ENCODE measurements at places on chromosomes 4 and X.
A peak's percentile ranks its signal among the peaks of the same experiment; 100 is the strongest.

DNA sequence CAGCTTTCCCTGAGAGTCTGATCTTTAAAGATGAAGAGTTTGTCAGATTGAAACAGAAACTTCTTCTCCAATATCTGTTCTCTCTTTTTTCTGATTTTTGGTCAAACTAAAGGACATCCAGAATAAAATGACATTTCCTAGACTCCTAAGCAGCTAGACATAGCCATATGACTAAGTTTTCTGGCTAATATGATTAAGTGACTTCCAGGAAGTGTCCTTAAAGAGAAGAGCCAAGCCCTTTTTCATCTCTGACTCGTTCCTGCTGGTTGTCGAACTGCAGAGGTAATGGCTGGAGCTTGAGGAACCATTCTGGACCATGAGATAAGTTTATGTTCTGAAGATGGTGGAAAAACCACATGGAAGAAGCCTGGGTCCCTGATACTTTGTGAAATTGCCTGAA lies 546.0 kb downstream of the BCOR start:
- DNase-seq, result no peak

- DNase-seq, result peak; percentile 70
Measured at GRCh38 chrX:153924149-153924861, 1.8 kb downstream of the ARHGAP4 start.

DNA sequence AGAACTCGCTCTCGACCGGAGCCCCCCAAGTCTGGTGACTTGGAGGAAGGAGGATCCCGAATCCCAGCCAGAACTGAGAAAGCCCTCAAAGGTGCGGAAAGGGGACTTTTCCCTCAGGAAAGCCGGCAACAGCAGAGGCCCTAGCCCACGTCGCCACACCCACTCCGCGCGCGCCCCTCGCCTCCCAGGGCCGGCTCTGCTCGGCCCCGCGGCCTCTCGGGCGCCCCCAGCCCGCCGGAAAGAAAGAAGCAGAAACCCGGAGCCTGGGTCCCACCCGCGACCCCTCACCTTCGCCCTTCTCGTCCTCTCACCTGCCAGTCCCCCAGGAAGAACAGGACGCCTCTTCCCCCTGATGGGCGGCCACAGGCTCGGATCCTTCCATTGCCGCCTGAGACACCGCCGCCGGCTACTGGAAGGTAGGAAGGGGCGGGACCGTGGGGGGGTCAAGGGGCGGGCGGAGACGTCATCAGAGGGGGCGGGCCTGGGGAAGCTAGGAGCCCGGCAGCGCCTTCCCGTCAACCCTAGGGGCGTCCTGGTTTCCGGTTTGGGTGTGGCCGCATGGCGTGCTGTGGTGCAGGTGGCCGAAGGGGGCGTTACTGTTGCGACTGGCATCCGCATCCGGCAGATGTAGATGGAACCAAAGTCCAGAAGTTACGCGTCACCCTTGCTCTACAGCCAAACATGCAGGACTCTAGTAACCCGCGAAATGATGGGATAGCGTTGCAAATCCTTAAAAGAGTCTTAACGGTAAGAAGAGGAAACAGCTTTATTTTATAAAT lies at the start of gene UBA6:
TSS of gene UBA6 (minus strand) at position 418 of the 779 bp plus-strand sequence. CDS start at position 382, 36 bp downstream.
- DNase-seq, result peak; percentile 67

DNA sequence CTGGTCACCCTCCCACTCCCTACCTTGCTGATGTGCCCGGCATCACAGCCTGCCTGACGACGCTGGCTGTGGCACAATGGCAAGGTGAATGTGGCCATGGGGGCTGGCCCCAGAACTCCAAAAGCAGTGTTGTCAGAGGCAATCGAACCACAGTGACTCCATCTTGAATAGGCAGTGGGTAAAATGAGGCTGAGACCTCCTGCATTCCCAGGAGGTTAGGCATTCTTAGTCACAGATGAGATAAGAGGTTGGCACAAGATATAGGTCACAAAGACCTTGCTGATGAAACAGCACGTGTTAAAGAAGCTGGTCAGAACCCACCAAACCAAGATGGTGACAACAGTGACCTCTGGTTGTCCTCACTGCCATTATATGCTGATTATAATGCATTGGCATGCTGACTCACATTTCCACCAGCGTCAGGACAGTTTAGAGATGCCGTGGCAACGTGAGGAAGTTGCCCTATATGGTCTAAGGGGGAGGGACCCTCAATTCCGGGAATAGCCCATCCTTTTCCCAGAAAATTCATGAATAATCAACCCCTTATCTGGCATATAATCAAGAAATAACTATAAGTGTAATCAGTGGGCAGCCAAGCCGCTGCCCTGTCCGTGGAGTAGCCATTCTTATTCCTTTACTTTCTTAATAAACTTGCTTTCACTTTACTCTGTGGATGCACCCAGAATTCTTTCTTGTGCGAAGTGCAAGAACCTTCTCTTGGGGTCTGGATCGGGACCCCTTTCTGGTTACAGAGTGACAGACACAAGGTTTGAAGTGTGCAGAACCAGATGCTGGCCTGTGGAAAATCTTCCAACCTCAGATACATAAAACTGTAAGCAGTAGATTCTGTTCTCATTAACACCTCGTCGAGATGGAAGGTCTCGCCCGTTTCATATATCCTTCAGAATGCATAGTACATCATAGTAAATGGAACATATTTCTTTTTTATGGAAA lies 26.8 kb upstream of the CLDN24 start:
- no peak for DNase-seq

- no peak for DNase-seq
Measured at GRCh38 chrX:151896734-151897474, 15.8 kb upstream of the MAGEA4 start.

All from HuH-7 (cell line).